ENCODE measurements at places on chromosomes 3 and 15. TPM values are rescaled to one million over a fixed set of nuclear protein-coding genes. Genes with fewer than 3 reads are reported as not detected.
A peak's percentile ranks its signal among the peaks of the same experiment; 100 is the strongest.

OTOL1 gene
- not detected for total RNA-seq

- DNase-seq, result no peak
Measured at GRCh38 chr3:74639681-74640080, 25.2 kb upstream of the CNTN3 start.

DAZL gene
- total RNA-seq, result not detected

DNA sequence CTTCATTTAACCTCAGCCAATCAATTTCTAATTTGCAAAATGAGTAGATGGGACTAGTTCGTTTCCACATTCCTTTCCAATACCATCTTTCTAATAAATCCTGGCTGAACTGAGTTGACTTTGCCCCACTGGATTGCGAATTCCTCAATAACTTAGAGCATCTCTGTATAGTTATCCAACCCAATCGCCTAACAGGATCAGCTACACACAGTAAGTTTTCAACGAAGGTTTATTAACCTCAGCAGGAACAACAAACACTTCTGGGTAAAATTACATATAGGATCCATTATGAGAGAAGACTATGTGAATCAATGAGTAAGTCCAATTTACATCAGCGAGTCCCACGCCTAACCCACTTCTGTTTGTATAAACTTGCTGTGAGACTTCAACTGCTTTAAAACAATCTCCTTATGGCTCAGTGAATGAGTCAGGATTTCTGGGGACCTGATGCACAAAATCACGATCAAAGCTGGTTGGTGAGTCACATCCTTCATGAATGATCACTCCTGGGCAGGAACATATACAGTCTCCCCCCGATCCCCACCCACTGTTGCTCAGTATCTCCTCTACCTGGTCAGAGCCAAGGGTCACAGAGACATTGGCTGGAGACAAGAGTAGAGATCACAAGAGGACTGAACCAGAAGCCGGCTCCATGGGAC is 142.8 kb downstream of the EDEM1 start:
- no peak for DNase-seq

DNA sequence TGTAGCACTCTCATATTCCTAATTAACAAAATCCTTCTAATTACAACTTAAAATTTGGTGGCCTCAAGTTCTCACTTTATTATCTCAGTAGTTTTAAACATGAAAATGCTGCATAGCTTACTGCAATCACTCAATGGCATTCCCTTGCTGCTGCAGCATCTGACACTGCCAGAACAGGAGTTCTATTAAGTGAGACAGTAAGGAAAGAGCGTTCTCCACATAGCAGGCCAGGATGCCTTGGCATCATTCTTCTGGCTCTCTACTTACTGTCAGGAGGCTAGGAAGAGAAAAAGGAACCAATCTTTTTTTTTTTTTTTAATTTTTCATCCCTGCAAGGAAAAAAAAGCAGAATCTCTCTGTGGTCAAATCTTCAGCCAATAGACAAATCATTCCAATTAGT is 3.2 kb downstream of the CNBP start:
- no peak for DNase-seq

DNA sequence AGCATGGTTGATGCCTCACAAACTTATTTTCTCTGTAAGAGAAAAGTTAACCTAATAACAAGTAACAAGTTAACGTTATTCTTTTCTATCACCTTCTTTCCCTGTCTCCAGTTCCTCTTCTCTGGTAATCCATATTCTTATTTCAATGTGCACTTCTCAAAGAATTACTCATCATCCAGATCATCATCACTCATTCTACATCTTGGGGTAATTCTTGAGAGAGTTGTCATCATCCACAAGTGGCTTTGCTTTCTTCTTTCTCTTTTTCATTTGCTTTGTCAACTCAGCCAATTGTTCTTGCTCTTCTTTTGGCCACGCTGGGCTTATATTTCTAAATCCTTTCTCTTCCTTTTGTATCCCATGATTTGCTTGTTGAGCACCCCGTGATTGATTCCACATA is 20.8 kb upstream of the RNF111 start:
- no peak for DNase-seq

RNU5B-1 gene
- 29.8 TPM for total RNA-seq

DNA sequence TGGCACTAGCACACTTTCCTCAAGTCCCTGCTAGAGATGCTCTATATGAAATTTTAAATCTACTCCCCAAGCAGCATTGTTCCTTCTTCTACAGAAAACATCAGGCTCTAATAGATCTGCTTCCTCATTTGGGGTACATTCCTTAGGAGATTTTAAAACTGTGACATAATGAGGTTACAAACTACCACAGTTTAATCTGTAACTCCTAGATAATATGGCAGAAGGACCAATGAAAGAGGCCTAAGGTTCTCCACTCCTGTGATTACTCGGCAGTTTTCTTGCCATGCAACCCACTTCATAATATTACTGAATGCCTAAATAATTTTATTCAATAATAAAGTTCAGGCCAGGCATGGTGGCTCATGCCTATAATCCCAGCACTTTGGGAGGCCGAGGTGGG is 16.1 kb downstream of the ZNF106 start:
- DNase-seq, result no peak

SACM1L gene
- 45.1 TPM for total RNA-seq

- DNase-seq, result no peak
Measured at GRCh38 chr3:195260280-195260905, 10.6 kb downstream of the XXYLT1 start.

- peak; percentile 83 for DNase-seq
Measured at GRCh38 chr3:42666577-42666998, 13.1 kb downstream of the ZBTB47 start.

HMG20A gene
- total RNA-seq, result 20.7 TPM

CPNE9 gene
- total RNA-seq, result not detected

ARNT2 gene
- 1.8 TPM for total RNA-seq

DNA sequence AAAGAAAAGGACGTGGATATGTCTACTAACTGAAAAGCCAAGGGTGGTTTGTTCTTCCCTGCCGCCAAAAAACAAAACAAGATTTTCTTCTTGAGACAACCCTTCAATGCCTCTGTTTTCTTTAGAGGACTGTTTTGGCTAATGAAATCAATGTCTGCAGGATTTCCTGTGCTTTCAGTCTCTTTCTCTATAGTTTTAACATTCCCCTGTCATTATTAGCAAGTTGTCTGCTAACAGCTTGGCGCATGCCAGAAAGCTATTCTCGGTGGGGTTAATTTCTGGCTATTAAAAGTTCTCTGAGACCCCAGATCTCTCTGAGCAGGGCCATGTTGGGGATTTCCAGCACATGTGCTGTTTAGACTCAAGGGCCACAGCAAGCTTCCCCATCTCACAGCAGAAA is 56.7 kb downstream of the ITPR1 start:
- DNase-seq, result no peak

DNA sequence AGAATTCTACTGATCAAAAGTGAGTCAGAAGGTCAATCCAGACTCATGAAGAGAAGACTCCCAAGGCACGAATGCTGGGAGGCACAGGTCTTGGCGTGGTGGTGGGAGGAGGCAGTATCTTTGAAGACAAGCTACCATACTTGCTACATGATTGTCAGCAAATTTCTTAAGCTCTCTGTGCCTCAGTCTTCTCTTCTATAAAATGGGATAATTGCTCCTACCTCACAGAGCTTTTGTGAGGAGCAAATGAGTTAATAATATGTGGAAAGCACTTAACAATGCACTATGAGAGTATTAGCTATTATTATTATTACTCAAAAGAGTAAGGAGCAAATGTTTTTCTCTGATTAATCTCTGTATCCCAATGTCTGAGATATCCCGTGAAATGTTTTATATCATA is 36.2 kb downstream of the EHD4 start:
- DNase-seq, result peak; percentile 8

GRCh38 chr3:30604558-30604957 is 1.8 kb upstream of the TGFBR2 start:
- DNase-seq, result no peak

DNA sequence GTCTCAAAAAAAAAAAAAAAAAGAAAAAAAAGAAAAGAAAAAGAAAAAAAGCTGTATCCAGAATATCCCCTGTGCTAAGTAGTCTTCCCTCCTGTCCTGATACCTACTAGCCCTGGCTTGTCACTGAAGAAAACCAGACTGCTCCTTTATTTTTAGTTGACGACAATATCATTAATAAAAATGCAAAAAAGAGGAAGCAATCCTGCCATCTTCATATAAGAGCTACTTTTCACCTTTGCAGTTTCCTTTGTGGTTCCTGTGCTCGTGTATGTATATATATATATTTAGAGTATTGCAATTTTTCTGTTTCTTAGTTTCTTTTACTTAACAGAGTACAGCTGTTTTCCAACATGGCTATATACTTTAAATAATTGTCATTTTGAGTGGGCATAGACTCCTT is 13.6 kb downstream of the C3orf20 start:
- no peak for DNase-seq

GRCh38 chr3:181442066-181442465 is 269.7 kb upstream of the SOX2 start:
- DNase-seq, result no peak

IL20RB gene
- total RNA-seq, result 3.6 TPM

- no peak for DNase-seq
Measured at GRCh38 chr3:1540686-1541085, 447.9 kb downstream of the CNTN6 start.

ITIH1 gene
- total RNA-seq, result not detected

All from mesenteric fat pad (tissue), 1 donor.